ENCODE measurements at places on chromosomes 7 and 10. TPM values are rescaled to one million over a fixed set of nuclear protein-coding genes. Genes with fewer than 3 reads are reported as not detected.
A peak's percentile ranks its signal among the peaks of the same experiment; 100 is the strongest.

The HKDC1 gene
- total RNA-seq: 37.8 TPM

The C7orf57 gene
- total RNA-seq: not detected

The GIMAP8 gene
- 2.9 TPM for total RNA-seq

GRCh38 chr7:41268878-41269277, 434.0 kb downstream of the INHBA start:
- no peak for DNase-seq

- DNase-seq: no peak
These were observed 23.8 kb downstream of the PAPOLB start for GRCh38 chr7:4837803-4838625.

GRCh38 chr10:110425684-110426293, 71.9 kb upstream of the DUSP5 start:
- no peak for DNase-seq

DNA sequence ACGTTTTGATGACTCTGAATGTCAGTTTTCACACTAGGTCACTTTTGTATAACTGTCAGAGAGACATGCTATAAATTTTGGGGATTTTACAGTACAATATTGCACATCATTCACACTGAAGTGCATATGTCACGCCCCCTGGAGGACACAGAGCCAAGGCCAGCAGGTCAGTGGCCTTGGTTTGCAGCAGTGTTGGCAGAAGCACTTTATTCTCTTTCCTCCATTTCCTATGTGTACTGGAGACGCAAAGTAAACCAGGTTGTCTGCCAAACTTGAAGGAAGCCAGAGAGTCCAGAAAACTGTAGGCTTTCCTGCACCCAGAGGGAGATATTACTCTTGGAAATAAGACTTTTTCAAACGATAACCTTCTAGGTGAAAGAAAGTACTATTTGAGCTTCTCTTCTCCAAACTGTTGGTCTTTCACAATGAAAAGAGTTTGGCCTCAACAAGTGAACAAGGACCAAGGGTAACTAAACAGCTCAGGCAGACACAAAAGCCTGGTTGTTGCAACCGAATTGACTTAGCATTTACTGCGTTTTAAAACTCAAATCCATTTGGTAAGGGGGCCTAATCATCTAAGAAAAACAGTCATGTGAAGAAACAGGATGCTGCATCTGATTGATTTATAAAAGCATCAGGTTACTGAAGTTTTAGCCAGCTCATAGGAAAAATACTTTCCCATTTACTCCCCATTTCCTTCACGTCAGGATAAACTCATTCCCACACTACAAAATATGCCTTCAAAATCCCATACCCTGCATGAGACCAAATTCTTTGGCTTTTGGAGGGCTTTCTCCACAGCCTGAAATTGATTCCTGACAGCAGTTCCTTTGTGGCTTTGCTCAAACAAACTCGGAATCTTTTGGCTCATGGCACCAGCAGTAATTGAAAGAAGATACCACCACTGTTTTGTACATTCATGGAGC, 83.0 kb upstream of the SEC61G start:
- DNase-seq: peak; percentile 38

- DNase-seq: no peak
These were observed 31.8 kb upstream of the GSDME start for GRCh38 chr7:24788961-24789576.

GRCh38 chr10:79103585-79103984, 34.8 kb downstream of the ZMIZ1 start:
- no peak for DNase-seq

All from left colon (tissue), 2 donors.